ENCODE measurements at places on chromosomes 6 and 20.

DNA sequence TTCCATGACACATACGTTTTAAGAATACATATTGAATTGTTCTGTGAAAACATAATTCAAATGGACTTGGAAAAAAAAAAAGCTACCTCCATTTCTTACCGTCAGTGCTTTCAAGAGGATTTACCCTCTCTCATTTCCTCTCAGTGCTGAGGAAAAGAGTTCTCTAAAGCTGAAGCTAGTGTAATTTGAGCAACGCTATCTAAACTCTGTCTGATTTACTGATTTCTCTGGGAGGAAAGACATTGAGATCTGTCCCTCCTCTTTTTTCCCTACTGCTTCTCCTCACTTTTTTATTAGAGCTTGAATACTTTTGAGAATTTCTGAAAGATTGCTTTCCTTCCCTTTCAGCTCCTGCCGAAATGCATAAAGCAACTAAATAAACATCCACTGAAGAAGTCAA lies 41.2 kb upstream of the GRIK2 start:
- DNase-seq: no peak

DNA sequence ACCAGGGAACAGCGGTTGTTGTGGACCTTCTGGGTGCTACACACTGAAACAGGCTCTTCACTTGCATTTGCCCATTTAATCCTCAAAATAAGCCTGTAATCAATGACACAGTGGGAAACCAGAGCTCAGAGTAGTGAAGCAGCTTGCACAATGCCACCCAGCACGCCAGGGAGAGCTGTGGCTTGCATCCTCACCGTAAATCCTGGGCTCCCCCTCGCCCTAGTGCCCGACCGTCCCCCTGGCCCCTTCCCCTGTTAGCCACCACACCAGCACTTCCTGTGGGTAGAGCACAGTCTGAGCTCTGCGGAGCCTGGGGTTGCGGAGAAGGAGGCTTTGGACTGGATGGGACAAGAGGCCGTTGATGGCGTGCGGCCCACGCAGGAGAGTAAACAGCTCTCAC lies 14.5 kb downstream of the VSTM2L start:
- DNase-seq: no peak

DNA sequence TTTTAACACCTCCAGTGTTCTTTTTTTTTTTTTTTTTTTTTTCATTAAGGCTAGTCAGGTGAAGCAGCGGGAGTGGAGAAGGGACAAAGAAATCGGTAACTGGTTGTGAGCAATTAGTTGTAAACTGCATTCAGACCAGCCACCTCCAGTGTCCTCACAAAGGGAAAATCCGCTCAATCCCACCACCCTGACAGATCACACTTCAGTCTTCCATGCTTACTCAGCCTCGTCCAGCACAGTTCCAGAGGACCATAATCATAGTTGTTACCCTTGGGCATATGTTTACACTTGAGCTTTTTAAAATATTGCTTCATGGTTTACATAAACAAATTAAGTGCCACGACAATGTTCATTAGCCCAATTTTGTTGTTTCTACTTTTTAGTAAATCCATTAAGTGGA lies 10.2 kb downstream of the DYNLRB1 start:
- DNase-seq: no peak

GRCh38 chr20:38987777-38988176 lies 25.6 kb downstream of the DHX35 start:
- DNase-seq: no peak

DNA sequence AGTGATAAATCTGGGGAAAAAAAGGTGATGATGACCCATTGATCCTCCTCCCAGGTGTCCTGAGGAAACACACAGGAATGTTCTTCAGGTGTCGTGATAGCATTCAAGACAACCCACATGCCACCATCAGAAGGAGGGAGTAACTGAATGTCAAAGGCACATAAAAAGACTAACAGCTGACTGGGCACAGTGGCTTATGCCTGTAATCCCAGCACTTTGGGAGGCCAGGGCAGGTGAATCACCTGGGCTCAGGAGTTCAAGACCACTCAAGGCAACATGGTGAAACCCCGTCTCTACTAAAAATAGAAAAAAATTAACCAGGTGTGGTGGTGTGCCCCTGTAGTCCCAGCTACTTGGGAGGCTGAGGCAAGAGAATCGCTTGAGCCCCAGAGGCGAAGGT lies 82.3 kb upstream of the CST7 start:
- no peak for DNase-seq

DNA sequence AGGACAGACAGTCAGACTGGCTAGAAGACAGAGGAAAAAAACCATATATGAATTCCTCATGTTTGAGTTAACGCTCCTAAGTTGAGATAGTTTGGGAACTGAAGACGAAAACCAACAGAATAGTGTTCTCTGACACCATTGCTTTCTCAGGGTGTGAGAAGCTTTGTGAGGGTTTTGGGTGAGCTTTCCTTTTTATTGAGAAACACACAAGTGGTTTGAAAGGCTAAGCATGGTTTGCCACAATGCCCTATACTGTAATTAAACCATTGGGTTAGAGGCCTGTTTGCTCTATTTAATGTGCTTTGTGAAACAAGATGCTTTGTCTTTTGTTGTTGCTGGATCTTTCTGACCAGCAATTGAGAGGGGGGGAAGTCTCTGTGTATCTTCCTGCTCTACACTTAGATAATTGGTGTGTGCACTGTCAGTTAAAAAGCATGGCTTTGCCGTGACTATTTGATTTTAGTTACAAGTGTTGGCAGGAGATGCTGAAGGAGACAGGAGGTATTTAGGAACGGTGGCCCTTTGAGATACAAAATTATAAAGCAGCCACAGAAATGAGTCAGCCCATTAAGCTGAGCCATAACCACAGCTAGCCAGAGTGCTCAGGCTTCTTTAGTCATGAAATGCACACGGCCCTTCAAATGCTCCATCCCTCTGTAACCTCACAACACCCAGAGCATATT lies 273.0 kb upstream of the PREP start:
- DNase-seq: no peak

GRCh38 chr20:33211817-33212424 lies 5.2 kb upstream of the BPIFA3 start:
- no peak for DNase-seq

- no peak for DNase-seq
Measured at GRCh38 chr6:131348572-131348971, 213.3 kb downstream of the AKAP7 start.

- DNase-seq: no peak
Measured at GRCh38 chr20:36862857-36863668, 12.9 kb upstream of the TLDC2 start.

- DNase-seq: no peak
Measured at GRCh38 chr20:44707018-44707579, 8.1 kb upstream of the CCN5 start.

DNA sequence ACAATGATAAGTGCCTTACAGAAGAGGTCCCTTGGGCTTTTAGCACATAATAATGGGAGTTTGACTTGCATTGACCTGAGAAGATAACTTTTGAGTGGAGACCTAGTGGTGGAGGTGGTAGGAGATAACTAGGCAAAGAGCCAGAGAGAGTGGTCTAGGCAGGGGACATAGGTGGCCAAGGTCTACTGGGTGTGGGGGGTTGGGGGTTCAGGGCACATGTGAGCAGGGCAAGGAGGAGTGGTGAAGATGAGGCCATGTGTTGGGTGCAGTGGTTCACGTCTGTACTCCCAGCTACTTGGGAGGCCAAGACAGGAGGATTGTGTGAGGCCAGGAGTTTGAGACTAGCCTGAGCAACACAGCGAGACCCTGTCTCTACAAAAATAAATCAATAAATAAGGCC lies 74.3 kb upstream of the CTNNBL1 start:
- no peak for DNase-seq

- no peak for DNase-seq
Measured at GRCh38 chr6:17120019-17120418, 18.2 kb downstream of the STMND1 start.

Measured in T-helper 1 cell (primary cell).